ENCODE measurements at places on chromosomes 5 and 9. TPM values are rescaled to one million over a fixed set of nuclear protein-coding genes. Genes with fewer than 3 reads are reported as not detected.

AUH gene
- total RNA-seq: 10.8 TPM

NR5A1 gene
- total RNA-seq: 0.35 TPM

C8G gene
- 0.59 TPM for total RNA-seq

OTP gene
- 3.1 TPM for total RNA-seq

MARCHF6 gene
- 202 TPM for total RNA-seq

LCN15 gene
- total RNA-seq: not detected

SPINK4 gene
- not detected for total RNA-seq

OR1J2 gene
- not detected for total RNA-seq

SMIM33 gene
- total RNA-seq: not detected

BSPRY gene
- total RNA-seq: not detected

ENDOG gene
- 23.7 TPM for total RNA-seq

CNTFR gene
- total RNA-seq: 115 TPM

MRPS27 gene
- 89.7 TPM for total RNA-seq

ENHO gene
- total RNA-seq: 12.0 TPM

ARRDC1 gene
- 18.1 TPM for total RNA-seq

SPATA31E1 gene
- 0.21 TPM for total RNA-seq

XRCC4 gene
- 8.2 TPM for total RNA-seq

LRRC19 gene
- total RNA-seq: not detected

DBN1 gene
- 410 TPM for total RNA-seq

CSF1R gene
- total RNA-seq: not detected

MYOT gene
- total RNA-seq: not detected

C7 gene
- not detected for total RNA-seq

SARDH gene
- total RNA-seq: 4.5 TPM

CNTNAP3 gene
- total RNA-seq: 5.4 TPM

ACSL6 gene
- 1.7 TPM for total RNA-seq

ZNG1C gene
- 28.0 TPM for total RNA-seq

SLC6A7 gene
- total RNA-seq: not detected

ELP1 gene
- total RNA-seq: 42.0 TPM

GARIN3 gene
- total RNA-seq: not detected

PCDHB16 gene
- 11.4 TPM for total RNA-seq

MYOZ3 gene
- total RNA-seq: 2.6 TPM

VLDLR gene
- 20.3 TPM for total RNA-seq

MCTP1 gene
- 1.8 TPM for total RNA-seq

KCNMB1 gene
- total RNA-seq: 0.09 TPM

PRDM9 gene
- total RNA-seq: not detected

WHRN gene
- total RNA-seq: 8.9 TPM

CYSTM1 gene
- total RNA-seq: 18.2 TPM

SLC34A3 gene
- total RNA-seq: not detected

ORM2 gene
- not detected for total RNA-seq

TNC gene
- 0.30 TPM for total RNA-seq

DAPK1 gene
- 64.1 TPM for total RNA-seq

NR4A3 gene
- total RNA-seq: 0.93 TPM

PLPPR1 gene
- 4.7 TPM for total RNA-seq

F2RL2 gene
- not detected for total RNA-seq

FAT2 gene
- total RNA-seq: not detected

IL12B gene
- total RNA-seq: not detected

PCDHB4 gene
- 2.6 TPM for total RNA-seq

PCDHGA5 gene
- 0.51 TPM for total RNA-seq

LHFPL2 gene
- total RNA-seq: 15.0 TPM

TESK1 gene
- 42.7 TPM for total RNA-seq

SIT1 gene
- total RNA-seq: not detected

EDIL3 gene
- 1.2 TPM for total RNA-seq

FABP6 gene
- total RNA-seq: 1.5 TPM

TAF11L5 gene
- total RNA-seq: not detected

MEF2C gene
- total RNA-seq: 46.0 TPM

REEP2 gene
- 59.2 TPM for total RNA-seq

GPX8 gene
- total RNA-seq: 49.0 TPM

PDLIM4 gene
- 37.4 TPM for total RNA-seq

SEC24A gene
- total RNA-seq: 21.6 TPM

CYLC2 gene
- total RNA-seq: not detected

Data from neural crest cell (in vitro differentiated cells).